Stomach (tissue), 19 donors: ENCODE measurements at places on chromosomes 4 and X. TPM values are rescaled to one million over a fixed set of nuclear protein-coding genes. Genes with fewer than 3 reads are reported as not detected.
A peak's percentile ranks its signal among the peaks of the same experiment; 100 is the strongest.

The WDR1 gene
- total RNA-seq: 52.4 TPM

The IQCM gene
- total RNA-seq: not detected

The FAM47A gene
- total RNA-seq: not detected

The DUSP9 gene
- not detected for total RNA-seq

The REPS2 gene
- 9.8 TPM for total RNA-seq

The CXCL8 gene
- not detected for total RNA-seq

The TDO2 gene
- 5.0 TPM for total RNA-seq

The UVSSA gene
- 15.1 TPM for total RNA-seq

The BANK1 gene
- total RNA-seq: 12.9 TPM

The F9 gene
- not detected for total RNA-seq

The SNCA gene
- total RNA-seq: not detected

GRCh38 chr4:3487861-3488260 is 24.8 kb downstream of the DOK7 start:
- DNase-seq: no peak
- peaks cover 31% of the 10 kb centered on the region for H3K4me1 ChIP-seq
- H3K27me3 ChIP-seq: peaks cover 76% of the 10 kb centered on the region
- no peaks in the 10 kb centered on the region for H3K36me3 ChIP-seq

- DNase-seq: no peak
- H3K36me3 ChIP-seq: no peaks in the 10 kb centered on the region
- no peak overlapping the region for H3K4me3 ChIP-seq
Observed at GRCh38 chr4:175035905-175036304, 117.7 kb downstream of the ADAM29 start.

- no peak overlapping the region for H3K27ac ChIP-seq
- peaks cover 3% of the 10 kb centered on the region for H3K27me3 ChIP-seq
- H3K4me1 ChIP-seq: no peaks in the 10 kb centered on the region
- no peak overlapping the region for H3K4me3 ChIP-seq
- peak; percentile 37 for DNase-seq
- no peaks in the 10 kb centered on the region for H3K36me3 ChIP-seq
Observed at GRCh38 chrX:17537723-17538243, 162.8 kb downstream of the NHS start.

DNA sequence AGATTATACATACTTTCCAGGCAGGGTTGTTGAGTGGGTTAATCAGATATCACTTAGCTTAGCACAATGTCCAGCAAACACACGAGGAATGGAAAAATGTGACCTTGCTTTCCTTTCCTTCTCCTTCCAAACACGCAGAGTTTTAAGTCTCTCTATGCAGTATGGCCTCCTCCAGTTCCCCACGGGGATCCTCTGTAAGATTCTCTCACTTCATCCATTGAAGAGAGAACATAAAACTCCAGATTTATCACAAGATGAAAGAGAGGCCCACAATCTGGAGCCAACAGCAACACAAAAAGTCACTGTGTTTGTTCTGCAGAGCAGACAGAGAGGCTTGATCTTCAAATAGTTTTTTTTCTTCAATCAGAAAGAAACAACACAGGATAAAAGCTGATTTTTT is 336.8 kb upstream of the CLNK start:
- H3K4me3 ChIP-seq: no peak overlapping the region
- H3K27ac ChIP-seq: no peak overlapping the region
- H3K4me1 ChIP-seq: no peaks in the 10 kb centered on the region

DNA sequence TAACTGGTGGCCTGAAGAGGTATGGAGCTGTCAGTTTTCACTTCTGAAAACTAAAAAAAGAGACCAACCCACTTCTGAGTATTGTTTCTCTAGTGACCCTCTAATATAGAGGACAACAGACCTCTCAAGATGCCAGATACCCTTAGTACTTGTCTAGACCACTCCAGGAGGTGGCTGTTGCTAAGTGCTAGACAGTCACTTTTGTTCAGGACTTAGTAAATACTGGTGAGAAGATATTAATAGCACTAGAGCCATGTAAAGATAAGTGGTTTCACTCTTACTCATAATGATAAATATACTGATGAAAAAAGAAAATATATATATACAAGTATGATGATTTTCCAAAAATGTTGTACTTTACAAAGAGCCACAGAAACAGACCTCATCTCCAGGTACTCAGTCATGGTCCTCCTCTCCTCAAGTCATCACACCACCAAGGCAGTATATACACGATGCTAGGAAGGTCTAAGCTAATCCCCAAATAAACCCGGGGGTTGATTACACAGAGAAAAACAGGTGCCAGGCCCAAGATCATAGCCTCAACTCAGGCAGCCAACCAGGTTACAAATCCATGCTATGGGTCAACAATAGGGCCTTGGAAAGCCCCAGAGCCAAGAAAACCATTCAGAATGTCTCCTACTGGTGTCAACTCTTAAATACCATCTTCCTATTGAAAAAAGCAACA is 66.9 kb downstream of the ARHGEF9 start:
- DNase-seq: no peak
- no peak overlapping the region for H3K4me3 ChIP-seq
- H3K36me3 ChIP-seq: no peaks in the 10 kb centered on the region
- no peaks in the 10 kb centered on the region for H3K4me1 ChIP-seq
- no peak overlapping the region for H3K27ac ChIP-seq
- H3K27me3 ChIP-seq: no peaks in the 10 kb centered on the region

- H3K27ac ChIP-seq: peak overlapping the region; percentile 68
- H3K27me3 ChIP-seq: no peaks in the 10 kb centered on the region
- no peaks in the 10 kb centered on the region for H3K36me3 ChIP-seq
- peaks cover 23% of the 10 kb centered on the region for H3K4me1 ChIP-seq
- peak overlapping the region; percentile 45 for H3K4me3 ChIP-seq
Observed at GRCh38 chr4:8435656-8436121, 4.8 kb downstream of the ACOX3 start.

DNA sequence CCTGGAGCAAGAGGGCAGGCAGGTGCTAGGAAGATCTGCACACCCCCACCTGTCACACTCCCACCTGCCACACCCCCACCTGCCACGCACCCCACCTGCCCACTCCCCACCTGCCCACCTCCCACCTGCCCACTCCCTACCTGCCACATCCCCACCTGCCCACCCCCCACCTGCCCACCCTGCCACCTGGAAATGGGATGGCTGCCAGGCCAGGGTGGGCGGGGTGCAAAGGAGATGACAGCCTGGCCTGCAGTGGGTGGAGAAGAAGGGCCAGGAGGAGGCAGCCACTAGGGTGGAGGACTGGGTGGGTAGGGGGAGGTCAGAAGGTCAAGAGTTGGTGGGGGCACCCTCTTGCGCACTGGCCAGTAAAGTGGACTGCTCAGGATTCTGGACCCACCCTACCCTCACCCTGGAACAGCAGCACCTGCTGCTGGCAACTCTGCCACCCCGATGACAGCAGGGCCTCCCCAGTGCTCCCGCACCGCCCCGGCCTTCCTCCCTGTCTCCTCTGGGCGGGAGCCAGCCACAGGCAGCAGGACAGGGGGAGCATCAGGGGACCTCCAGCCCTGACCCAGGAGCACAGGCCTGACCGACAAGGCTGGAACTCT is 66.8 kb upstream of the NKX1-1 start:
- peaks cover 44% of the 10 kb centered on the region for H3K27me3 ChIP-seq
- H3K4me3 ChIP-seq: no peak overlapping the region
- peaks cover 6% of the 10 kb centered on the region for H3K4me1 ChIP-seq
- no peak overlapping the region for H3K27ac ChIP-seq
- no peaks in the 10 kb centered on the region for H3K36me3 ChIP-seq
- no peak for DNase-seq

GRCh38 chrX:16931371-16931770 is 15.1 kb upstream of the REPS2 start:
- no peak for DNase-seq
- no peaks in the 10 kb centered on the region for H3K36me3 ChIP-seq
- H3K27ac ChIP-seq: no peak overlapping the region
- H3K27me3 ChIP-seq: no peaks in the 10 kb centered on the region
- no peaks in the 10 kb centered on the region for H3K4me1 ChIP-seq

GRCh38 chr4:162871990-162872389 is 294.7 kb downstream of the NAF1 start:
- no peaks in the 10 kb centered on the region for H3K4me1 ChIP-seq
- no peaks in the 10 kb centered on the region for H3K36me3 ChIP-seq
- DNase-seq: no peak
- no peak overlapping the region for H3K27ac ChIP-seq
- H3K4me3 ChIP-seq: no peak overlapping the region

GRCh38 chrX:49220100-49220499 is 13.0 kb downstream of the CACNA1F start:
- DNase-seq: no peak
- no peak overlapping the region for H3K27ac ChIP-seq
- H3K4me1 ChIP-seq: no peaks in the 10 kb centered on the region
- H3K4me3 ChIP-seq: no peak overlapping the region

DNA sequence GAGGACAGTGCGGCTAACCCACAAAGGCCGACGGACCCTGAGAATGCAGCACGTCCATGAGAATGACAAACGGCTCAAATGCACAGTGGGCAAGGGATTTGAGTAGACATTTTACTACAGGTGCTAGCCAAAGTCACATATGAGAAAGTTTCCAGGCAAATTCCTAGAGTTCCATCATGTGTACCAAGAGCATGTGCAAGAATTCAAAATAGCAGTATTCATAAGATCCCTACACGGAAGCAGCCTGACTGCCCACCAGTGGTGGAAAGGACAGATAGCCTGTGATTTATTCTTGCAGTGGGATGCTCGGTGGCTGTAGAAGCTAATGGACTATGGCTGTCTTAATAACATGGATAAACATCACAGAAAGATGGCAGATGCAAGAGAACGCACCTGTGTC is 68.0 kb downstream of the RGS12 start:
- no peaks in the 10 kb centered on the region for H3K4me1 ChIP-seq
- no peaks in the 10 kb centered on the region for H3K27me3 ChIP-seq
- no peaks in the 10 kb centered on the region for H3K36me3 ChIP-seq
- no peak overlapping the region for H3K27ac ChIP-seq

DNA sequence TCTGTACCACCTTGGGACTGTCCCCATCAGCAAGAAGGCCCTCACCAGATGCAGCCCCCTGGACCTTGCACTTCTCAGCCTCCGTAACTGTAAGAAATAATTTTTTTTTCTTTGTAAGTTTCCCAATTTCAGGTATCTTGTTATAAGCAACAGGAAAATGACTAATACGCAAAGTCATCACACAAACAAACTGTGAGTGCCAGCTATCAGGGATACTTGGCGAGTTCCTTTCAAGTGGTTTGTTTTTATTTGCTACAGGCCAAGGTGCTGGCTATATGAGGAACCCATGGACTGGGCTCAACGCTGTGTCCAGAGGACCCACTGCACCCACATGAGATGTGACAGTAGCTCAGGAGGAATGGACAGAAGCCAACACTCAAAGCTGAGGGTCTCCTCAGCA is 11.5 kb upstream of the GPM6B start:
- H3K27ac ChIP-seq: no peak overlapping the region
- H3K27me3 ChIP-seq: no peaks in the 10 kb centered on the region
- no peak overlapping the region for H3K4me3 ChIP-seq
- H3K36me3 ChIP-seq: no peaks in the 10 kb centered on the region

DNA sequence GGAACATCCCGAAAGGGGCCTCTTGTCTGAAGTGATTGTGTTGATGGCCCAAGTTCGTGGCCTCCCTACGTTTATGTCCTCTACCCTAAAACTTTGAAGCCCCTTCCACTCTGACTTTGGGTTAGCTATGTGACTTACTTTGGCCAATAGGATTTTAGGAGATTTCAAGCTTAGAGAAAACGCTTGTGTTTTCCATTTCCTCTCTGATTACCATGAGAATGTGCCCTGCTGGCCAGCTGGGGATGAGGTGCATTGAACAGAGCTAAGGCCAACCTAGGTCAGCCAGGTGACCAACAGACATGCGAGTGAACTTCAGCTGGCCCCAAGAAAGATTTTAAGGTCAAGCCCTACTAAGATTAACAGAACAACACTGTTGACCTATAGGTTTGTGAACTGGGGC is 82.4 kb downstream of the SLC2A9 start:
- H3K4me3 ChIP-seq: no peak overlapping the region
- H3K36me3 ChIP-seq: no peaks in the 10 kb centered on the region
- no peaks in the 10 kb centered on the region for H3K27me3 ChIP-seq
- no peaks in the 10 kb centered on the region for H3K4me1 ChIP-seq

- H3K27ac ChIP-seq: no peak overlapping the region
- H3K27me3 ChIP-seq: no peaks in the 10 kb centered on the region
- no peak for DNase-seq
- no peak overlapping the region for H3K4me3 ChIP-seq
Observed at GRCh38 chrX:31893525-31893924, 821.7 kb upstream of the FTHL17 start.

DNA sequence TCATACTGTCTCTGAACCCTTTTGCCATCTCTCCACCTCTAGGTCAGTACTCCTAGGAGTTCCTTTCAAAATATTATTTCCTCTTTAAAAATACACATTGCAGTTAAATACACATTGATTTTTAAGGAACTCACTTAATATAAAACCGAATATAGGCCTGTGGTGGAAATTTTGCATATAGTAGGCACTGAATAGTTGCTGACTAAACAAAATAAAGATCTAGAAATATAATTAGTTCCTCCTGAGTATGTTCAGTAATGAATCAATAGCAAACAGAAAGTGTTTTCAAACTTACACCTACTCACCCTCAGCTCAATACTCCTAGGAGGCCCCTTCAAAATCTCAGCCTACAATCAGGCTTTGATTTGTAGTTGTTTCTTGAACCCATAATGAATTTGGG is 61.5 kb downstream of the IGSF1 start:
- H3K27ac ChIP-seq: no peak overlapping the region
- H3K4me1 ChIP-seq: no peaks in the 10 kb centered on the region
- no peaks in the 10 kb centered on the region for H3K36me3 ChIP-seq
- H3K27me3 ChIP-seq: no peaks in the 10 kb centered on the region
- DNase-seq: no peak
- no peak overlapping the region for H3K4me3 ChIP-seq

DNA sequence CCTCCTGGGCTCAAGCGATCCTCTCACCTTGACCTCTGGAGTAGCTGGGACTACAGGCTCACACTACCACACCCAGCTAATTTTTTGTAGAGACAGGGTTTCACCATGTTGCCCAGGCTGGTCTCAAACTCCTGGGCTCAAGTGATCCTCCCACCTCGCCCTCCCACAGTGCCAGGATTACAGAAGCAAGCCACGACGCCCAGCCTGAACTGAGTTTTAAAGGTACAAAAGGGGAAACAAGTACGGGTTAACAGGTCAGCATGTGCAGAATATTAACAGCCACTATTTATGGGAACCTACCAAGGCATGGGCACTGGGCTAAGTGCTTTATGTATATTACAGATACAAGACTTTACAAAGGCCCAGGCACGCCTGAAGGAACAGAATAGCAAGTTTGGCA is 164.3 kb upstream of the GPC4 start:
- no peak for DNase-seq
- H3K27ac ChIP-seq: no peak overlapping the region
- H3K36me3 ChIP-seq: no peaks in the 10 kb centered on the region

GRCh38 chrX:35023683-35024082 is 81.1 kb downstream of the FAM47B start:
- no peak overlapping the region for H3K4me3 ChIP-seq
- H3K27me3 ChIP-seq: no peaks in the 10 kb centered on the region
- no peaks in the 10 kb centered on the region for H3K36me3 ChIP-seq
- no peaks in the 10 kb centered on the region for H3K4me1 ChIP-seq
